ENCODE measurements at places on chromosomes 2 and 18. TPM values are rescaled to one million over a fixed set of nuclear protein-coding genes. Genes with fewer than 3 reads are reported as not detected.

- no peak for DNase-seq
These were observed 85.4 kb upstream of the OTOS start for GRCh38 chr2:240225660-240226475.

DNA sequence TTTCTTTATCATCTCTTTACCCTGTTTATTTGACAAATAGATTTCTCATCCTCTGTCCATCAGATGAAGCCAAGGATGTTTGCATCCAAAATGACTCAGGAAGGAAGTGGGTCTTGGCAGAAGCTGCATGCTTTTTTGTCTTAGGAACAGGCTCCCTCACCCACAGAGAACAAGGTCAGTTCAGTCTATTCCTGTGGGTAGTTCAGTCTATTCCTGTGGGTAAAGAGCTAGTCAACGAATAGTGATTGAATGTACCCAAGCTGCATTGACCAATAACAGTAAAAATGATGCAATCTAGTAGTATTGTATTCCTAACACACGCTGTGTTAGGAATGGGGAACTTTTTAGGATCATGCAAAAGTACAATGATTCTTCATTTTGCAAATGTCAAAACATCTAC lies 290.8 kb upstream of the TANK start:
- peak; percentile 11 for DNase-seq

DNA sequence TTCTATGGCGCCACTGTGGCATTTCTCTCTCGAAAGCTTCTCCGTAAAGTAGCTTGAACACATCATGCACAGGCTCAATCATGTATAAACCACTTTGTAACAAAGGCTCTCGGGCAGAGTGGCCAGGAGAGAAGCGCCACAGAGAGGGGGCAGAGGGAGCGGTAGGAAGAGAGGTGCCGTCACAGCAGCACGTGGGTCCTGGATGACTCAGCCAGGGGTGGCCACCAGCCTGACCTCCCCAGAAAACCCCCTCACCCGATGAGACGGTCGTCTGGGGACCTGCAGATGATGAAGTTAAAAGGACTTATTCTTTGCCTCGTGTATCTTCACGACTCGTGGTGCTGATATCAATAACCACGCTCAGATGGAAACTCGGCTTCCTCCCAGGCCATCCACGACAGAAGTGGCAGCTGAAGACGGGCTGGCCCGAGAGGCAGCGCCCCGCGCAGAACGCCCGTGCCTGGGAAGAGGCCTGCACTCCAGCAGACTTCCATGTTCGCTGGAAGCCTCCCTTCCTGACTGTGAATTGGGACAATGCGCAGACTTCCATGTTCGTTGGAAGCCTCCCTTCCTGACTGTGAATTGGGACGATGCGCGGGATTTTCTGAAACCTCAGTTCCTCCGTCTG lies 46.4 kb upstream of the MTCL1 start:
- DNase-seq = no peak

GRCh38 chr2:239824046-239824694 lies 201.0 kb downstream of the NDUFA10 start:
- DNase-seq = peak; percentile 42

- DNase-seq = no peak
These were observed 757.7 kb upstream of the ID2 start for GRCh38 chr2:7924023-7924762.

- DNase-seq = no peak
These were observed 19.1 kb downstream of the FHL2 start for GRCh38 chr2:105379741-105380186.

DNA sequence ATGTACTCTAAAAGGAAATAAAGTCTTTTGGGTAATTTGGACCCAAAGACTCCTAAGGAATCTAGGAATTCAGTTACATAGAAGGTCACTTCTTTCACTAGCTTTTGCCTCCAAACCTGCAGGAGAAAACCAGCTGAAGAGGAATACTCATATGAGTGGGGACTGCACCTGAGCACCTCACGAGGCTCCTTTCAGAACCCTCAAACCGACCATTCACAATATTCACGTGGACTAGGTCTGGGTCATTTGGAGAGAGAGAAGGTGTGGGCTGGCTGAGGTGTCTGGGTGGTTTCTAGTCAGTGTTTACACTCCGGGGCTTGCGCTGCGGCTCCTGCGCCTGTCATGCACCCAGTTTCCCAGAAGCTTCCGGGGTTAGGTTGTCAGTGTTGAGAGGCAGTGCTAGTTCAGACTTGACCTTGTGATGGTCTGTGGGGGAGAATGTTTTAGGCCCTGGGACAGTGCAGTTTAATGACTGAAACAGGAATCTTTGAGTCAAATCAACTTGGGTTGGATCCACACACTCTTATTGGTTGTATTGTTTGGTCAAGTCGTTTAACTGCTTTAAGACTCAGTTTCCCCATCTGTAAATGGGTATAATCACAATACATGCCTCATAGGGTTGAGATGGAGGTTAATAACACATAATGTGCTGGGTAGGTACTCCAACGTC lies 78.4 kb downstream of the LIMS1 start:
- DNase-seq = no peak

- DNase-seq = no peak
These were observed 1357.5 kb upstream of the CELF4 start for GRCh38 chr18:38923126-38923525.

GRCh38 chr2:100544911-100545596 lies 17.7 kb upstream of the PDCL3 start:
- no peak for DNase-seq

GRCh38 chr2:124683536-124684428 lies 658.7 kb downstream of the CNTNAP5 start:
- no peak for DNase-seq

Gene LYG2
- 0.24 TPM for polyA plus RNA-seq

Gene HMSD
- polyA plus RNA-seq = 0.94 TPM

Gene TEKT4
- not detected for polyA plus RNA-seq

Gene FAM110C
- 26.3 TPM for polyA plus RNA-seq

Gene SERPINB12
- polyA plus RNA-seq = 0.05 TPM
